ENCODE measurements at places on chromosomes 2 and 18.

- DNase-seq = no peak
Observed at GRCh38 chr18:23966909-23967308, 47.6 kb upstream of the TTC39C start.

DNA sequence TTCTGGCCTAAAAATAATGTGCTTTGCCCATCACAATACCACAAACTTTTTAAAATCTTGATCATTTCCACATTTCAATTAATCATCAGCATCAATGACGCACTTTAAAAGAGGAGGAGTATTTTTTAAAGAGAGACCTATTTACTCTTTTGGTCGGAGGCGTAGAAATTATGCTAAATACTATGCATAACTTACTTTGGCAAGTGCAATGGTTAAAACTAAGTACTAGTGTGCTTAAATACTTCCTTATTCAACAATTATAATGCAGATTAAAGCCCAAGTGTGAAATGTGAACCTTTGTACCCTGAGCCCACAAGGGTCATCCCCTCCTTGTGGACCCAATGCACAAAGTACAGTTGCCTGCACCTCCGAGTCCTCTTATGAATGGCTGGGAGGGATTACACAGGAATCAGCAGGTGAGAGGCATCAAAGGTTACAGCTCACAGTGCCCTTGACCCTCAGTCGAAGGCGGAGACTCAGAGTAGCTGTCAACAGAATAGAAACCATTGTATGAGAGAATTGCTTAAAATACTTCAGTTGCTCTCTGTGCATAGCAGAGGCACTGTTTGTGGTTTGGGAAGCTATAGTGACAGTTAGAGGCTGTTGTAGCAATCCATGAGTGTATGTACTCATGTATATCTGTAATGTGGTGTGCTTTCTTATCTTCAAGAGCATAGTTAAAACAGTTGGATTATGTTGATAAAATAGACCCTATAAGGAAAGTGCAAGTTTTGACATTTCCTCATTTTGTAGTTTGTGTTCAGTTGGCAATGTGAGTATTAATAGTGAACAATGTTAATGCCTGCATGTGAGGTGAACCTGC lies 151.7 kb upstream of the ITGA4 start:
- peak; percentile 19 for DNase-seq

DNA sequence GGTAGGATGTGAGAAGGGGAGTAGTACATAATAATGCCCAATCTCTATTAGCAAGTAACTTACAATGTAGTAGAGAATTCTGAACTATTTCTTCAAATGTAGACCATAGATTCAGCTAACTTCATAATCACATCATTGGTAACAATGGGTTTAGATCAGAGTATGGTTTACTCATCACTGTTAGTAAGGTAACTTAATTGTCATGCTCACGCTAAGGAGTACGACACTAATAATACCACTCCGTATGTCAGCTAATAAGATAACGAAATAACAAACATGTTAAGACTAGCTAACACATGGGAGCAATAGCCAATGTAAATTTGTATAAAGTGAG lies 56.4 kb upstream of the CCDC141 start:
- DNase-seq = no peak

- no peak for DNase-seq
Observed at GRCh38 chr18:23450022-23450421, 3.1 kb upstream of the RIOK3 start.

GRCh38 chr2:37330681-37331080 lies 6.0 kb upstream of the PRKD3 start:
- no peak for DNase-seq

DNA sequence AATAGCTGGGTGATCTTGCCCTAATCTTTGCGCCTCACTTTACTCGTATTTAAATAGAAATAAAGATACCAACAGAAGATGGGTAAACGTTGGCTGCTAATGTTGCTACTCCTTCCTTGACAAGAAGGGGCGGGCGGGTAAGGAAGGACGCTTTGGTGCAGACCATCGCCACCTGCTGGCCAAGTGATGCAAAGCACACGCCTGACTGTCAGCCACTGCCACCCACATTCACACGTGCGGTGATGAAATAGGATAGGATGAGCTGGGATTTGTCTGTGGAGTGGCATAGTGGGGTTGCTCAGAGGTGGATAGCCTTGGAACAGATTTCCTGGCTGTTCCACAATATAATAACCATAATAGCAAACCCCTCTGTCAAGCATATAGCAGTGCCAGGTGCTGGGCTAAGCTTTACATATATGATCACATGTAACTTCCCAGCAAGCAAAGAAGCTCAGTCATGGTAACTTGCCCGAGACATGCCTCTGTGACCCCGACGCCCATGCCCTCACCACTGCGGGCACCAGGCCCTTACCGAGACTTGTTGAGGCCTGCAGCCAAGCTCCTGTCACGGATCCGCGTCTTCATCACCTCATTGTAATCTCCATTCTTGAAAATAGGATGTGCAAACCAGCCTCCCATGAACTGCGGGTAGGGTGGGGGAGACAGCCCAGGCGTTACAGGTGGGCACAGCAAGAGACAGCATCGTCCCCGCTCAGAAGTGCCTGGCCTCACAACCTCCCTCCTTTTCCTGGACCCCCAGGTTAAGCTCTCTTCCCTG lies 39.3 kb downstream of the LCT start:
- peak; percentile 87 for DNase-seq

- no peak for DNase-seq
Observed at GRCh38 chr2:144011553-144011952, 508.4 kb downstream of the ZEB2 start.

GRCh38 chr2:169172151-169172735 lies 102.9 kb downstream of the DHRS9 start:
- DNase-seq = no peak

GRCh38 chr2:177673602-177674595 lies 281.3 kb downstream of the AGPS start:
- DNase-seq = no peak

- DNase-seq = no peak
Observed at GRCh38 chr2:167686691-167687090, 560.7 kb downstream of the STK39 start.

DNA sequence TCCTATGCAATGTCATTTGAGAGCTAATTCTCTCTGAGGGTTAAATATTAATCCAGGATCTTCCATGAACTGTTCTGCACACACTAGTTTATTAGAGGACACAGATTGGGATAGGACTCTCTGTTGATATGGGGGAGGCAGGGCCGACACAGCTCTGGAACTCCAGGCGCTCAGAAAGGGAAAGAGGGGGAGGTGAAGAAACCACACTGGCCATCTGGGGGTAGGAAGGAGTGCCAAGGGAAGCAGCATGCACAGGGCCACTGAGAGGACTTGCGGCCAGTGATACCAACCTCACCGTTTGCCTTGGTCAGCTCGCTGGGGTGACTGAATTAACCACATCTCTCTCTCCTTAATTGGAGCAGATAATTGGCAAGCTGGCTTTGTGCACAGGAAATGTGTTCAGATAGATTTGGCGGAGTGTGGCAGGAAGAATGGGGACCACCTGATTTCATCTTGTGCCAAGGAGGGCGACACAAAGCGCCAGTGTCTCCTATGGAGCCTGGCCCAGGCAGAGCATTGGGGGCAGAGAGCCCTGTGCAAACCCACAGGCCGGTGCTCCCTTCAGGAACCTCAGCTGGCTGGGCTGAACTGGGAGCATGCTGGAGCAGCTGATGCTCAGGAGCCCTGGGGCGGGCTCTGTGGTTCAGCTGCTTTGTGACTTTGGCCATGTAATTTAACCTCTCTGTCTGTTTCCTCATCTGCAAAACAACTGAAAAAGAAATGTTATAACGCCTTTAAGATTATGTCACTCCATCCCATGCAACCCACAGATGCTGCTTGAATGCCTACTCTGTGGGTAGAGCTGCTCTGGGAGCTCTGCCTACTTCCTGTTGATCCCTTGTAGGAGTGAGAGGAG lies 114.7 kb upstream of the STON1 start:
- peak; percentile 71 for DNase-seq

DNA sequence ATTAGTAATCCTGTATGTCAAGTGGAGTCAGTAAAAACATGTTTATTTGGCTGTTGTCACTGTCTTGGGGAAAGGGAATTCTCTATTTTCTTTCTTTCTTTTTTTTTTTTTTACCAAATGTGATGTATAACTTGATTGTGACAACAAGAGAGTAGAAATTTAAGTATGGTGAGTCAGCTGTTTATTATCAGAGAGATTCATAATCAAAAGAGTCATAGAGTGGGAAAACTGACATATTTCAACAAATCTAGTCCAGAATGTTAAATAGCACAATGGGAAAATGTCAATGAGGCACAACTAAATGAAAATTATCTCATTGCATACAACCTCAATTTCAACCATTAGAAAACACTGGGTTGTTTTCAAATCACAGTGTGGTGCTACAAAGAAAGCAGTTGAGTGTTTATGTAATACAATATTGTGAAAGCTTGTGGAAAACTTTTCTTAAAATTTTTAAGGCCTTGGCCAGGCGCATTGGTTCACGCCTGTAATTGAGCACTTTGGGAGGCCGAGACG lies 111.9 kb upstream of the DTNA start:
- no peak for DNase-seq

GRCh38 chr2:62465741-62466502 lies 40.1 kb downstream of the TMEM17 start:
- peak; percentile 54 for DNase-seq

DNA sequence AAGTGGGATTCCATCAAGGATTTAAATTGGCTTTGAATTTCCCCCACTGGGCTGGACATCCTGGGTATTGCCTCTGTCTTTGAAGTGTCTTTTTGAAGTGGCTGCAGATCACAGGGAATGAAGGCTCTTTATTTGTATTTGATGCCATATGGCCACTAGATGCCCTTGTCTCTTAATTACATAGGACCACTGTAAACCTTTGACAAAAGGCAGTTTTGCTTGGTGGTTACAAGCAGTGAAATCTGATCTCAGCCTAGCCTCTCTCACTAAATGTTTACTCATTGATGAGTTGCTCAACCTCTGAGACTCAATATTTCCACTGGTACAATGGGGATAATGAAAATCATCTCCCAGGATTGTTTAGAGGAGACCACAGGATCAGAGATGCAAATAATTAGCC lies 102.2 kb downstream of the INSIG2 start:
- no peak for DNase-seq

DNA sequence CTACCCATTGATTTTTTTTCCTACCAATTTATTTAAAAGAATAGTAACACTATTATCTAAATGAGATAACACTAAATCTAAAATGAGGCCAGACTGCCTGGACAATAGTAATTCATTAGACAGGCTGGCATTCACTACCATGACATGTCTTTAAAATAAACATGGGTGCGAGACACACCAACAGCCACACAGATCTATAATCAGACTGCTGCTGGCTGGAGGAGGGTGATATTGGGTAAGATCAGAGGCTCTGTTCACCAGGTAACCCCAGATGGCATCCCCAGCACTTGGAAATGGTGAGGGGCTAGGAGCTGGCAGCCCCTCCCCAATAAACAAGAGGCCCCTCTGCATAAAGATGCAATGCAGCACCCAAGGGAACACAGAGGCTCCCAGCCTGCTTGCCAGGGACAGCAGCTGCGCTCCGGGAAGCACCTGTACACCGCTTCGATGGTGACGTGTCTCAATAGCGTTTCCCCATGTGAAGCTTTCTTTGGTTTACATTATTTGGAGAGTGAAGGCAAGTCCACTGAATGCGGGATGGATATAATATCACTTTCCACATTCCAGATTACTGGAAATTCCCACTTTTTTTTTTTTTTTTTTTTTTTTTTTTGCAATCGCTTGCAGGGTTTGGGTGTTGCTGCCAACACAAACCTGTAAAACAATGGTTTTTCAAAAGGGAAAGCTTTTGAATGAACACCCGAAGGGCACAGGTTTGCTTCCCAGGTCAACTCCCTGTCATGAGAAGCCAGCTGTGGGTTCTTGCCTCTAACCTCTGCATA lies 159.0 kb downstream of the ZNF516 start:
- DNase-seq = no peak

GRCh38 chr2:32330136-32330535 lies 26.7 kb upstream of the BIRC6 start:
- no peak for DNase-seq

DNA sequence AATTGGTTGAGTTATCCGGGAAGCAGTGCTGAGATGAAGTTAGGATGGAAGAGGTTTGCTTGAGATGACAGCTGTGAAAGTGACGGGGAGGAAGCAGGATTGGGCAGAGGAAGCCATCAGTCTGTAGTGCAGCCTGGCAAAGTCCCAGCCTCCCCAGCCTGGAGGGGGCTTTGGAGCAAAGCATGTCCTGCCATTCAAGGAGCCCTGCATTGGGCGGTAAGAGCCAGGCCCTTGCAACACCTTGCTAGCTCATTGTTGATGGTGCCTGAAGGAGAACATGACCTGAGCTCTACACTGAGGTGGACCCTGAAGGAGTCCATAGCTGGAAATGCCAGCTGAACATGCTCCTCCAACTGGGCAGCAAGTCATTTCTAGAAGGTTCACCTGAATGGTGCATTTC lies 228.9 kb downstream of the ACKR3 start:
- DNase-seq = no peak

- no peak for DNase-seq
Observed at GRCh38 chr2:216661639-216662375, 28.6 kb downstream of the IGFBP2 start.

DNA sequence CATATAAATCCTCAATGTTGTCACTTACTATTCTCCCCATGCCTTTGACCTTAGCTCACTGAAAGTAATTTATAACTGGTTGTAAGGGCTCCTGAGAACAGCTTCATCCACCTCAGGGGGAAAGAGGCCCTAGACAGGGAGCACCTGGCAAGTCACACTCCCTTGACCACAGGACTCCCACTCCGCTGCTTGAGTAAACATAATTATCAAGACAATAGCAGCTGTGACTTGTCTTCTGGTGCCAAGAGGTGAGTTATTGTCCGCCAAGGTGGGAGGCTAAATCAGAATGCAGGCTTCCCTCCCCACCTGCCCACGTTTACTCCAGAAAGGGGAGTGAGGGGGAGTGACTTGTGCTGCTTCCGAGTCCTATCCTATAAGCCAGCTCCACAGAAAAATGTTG lies 230.6 kb upstream of the LRATD1 start:
- no peak for DNase-seq

GRCh38 chr2:190574169-190574568 lies 39.6 kb upstream of the NEMP2 start:
- no peak for DNase-seq

All from eye (tissue), 1 donor.